ENCODE measurements at places on chromosomes 5 and 9. TPM values are rescaled to one million over a fixed set of nuclear protein-coding genes. Genes with fewer than 3 reads are reported as not detected.

The PIP5K1B gene
- polyA plus RNA-seq = 5.0 TPM

The PCDHGA7 gene
- polyA plus RNA-seq = not detected

The GARIN3 gene
- not detected for polyA plus RNA-seq

The DBH gene
- polyA plus RNA-seq = not detected

The CCT5 gene
- 180 TPM for polyA plus RNA-seq

The CDH9 gene
- polyA plus RNA-seq = not detected

The TNFSF15 gene
- polyA plus RNA-seq = 0.03 TPM

The CSF2 gene
- not detected for polyA plus RNA-seq

The IL17B gene
- polyA plus RNA-seq = not detected

The FLT4 gene
- polyA plus RNA-seq = 0.56 TPM

The GADD45G gene
- polyA plus RNA-seq = 1.1 TPM

The CATSPER3 gene
- polyA plus RNA-seq = not detected
